ENCODE measurements at places on chromosomes 4 and X.

DNA sequence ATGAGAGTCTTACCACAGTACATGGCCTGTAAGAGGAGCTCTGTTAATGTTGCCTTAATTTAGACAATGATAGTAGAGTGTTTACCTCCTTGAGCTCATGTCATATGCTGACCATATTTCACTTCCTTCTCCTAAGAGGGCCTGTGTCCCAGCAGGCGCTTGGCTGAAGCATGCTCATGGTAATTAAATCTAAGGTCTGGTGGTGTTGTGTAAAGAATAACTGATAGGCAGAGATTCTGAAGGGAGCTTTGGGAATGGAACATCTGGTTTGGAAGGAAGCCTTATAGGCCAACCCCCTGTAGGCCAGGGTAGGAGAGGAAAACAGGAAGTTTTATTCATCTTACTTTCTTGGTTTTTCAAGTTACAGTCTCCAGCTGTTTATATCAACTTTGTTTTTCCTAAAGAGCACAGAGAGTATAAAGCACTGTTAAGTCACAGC, 300.2 kb downstream of the USP46 start:
- DNase-seq = no peak

DNA sequence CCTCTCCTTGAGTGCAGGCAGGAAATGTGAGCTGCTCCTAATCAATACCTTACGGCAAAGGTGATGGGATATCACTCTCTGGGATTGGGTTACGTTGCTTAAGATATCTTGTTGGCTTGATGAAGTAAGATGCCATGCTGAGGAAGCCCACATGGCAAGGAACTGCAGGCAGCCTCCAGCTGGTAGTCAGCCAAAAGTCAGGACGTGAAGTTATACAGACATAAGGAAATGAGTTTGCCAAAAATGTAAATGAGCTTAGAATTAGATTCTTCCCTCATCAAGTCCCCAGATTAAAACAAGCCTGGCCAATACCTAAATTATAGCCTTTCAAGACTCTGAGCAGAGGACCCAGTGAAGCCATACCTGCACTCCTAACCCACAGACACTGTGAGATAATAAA, 155.0 kb downstream of the QDPR start:
- DNase-seq = no peak

GRCh38 chr4:52728691-52729240, 22.5 kb downstream of the ERVMER34-1 start:
- no peak for DNase-seq

GRCh38 chr4:145814246-145814645, 124.4 kb downstream of the ZNF827 start:
- DNase-seq = no peak

GRCh38 chrX:152641996-152642395, 4.3 kb downstream of the GABRQ start:
- no peak for DNase-seq

DNA sequence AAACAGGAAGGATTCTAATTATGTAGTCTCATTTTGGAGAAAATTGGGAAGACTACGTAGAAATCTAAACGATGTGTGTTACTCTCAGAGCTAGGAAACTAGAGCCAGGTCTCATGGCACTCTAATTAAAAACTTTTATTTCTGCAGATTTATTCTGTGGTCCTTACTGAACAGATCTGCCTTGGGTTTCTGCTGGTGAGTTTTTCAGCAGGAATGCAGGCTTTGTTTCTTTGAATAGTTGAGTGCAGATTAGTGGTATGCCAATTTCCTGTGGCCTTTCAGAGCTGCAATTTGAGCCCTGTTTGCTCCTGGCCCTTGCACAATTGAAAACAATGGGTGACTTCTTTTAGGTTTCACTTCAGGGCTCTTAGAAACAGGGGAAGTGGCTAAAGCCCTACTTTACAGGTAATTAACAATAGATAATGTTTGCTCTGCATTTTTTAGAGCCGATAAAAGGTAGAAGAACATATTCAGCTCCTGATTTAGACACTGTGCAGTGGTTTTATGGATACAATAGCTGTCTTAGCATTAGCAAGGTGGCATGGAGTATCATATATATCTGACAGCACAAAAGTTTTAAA, 21.8 kb downstream of the SPRY1 start:
- DNase-seq = no peak

- no peak for DNase-seq
Observed at GRCh38 chr4:153637201-153637600, 46.9 kb upstream of the TLR2 start.

DNA sequence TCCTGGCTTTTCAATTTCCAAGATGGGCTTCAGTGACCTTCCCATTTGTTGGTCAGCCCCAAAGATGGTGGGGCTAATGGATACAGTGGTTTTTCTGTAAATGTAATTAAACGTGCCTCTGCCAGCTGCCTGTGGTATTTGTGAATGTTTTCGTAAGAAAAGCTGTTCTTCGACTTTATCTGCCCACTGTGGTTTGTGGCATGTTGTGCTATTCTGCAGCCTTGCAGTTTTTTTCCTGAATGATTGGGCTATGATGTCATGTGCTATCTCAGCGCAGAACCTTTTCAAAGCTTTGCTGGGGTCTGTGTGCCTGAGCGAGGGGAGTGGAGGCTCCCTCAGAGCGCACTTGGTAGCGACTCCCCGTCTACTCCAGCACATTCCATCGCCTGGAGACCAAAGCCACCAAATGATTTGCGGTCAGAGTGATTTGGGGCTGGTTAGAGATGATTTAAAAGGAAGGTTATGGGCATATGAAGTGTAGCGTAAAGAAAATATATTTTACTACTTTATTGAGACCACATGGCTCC, 137.5 kb downstream of the PALLD start:
- DNase-seq = no peak

DNA sequence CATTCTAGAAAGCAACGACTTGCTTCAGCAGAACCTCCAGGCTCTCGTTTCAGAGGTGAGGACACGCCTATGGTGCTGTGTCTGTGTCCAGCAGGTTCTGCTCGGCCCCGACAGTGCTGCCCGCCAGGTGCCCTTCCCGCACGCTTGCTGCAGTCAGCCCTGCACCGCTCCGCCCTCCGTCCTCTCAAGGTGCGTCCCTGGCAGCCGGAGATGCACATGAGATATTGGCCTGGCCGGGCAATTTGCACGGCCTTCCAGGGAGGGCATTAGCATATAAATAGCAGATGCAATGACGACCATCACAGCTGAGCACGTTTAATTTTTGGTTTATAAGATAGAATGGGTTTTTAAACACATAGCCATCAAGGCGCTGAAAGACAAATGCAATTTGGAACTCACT, 14.4 kb downstream of the UVSSA start:
- DNase-seq = no peak

GRCh38 chr4:57168982-57169381, 58.8 kb upstream of the IGFBP7 start:
- DNase-seq = no peak

DNA sequence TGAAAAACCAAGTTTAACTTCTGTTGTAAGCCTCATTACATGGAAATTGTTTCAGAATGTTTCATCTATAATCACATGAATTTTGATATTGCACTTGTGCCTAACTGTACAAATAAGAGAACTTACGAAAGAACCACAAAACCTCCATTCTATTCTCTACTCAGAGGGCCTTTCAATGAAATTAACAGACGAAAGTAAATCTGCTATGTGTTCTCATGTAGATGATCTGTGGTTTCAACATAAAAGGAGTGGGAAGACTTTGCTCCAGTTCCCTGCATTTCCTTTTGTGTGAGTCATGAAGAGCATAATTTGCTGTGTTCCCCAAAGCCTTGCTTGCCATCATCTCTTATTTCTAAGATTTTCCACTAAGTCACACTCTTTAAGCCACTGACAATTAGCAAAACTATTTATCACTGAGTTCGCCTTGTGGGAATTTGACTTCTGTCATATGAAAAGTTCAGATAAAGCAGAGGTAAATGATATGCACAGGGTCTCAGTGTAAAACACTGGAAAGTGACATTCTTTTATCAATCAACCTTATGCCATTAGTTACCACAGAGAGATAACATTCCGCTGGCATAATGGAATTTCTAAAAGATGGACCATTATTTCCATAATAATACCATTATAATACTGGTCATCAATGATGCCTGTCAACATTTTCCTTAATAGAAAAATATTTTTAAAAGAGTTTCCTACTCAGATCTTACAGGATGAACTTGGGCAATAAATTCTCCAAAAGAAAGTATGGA, 329.8 kb downstream of the NR3C2 start:
- no peak for DNase-seq

- no peak for DNase-seq
Observed at GRCh38 chrX:12139934-12140611, 1.8 kb downstream of the FRMPD4 start.

DNA sequence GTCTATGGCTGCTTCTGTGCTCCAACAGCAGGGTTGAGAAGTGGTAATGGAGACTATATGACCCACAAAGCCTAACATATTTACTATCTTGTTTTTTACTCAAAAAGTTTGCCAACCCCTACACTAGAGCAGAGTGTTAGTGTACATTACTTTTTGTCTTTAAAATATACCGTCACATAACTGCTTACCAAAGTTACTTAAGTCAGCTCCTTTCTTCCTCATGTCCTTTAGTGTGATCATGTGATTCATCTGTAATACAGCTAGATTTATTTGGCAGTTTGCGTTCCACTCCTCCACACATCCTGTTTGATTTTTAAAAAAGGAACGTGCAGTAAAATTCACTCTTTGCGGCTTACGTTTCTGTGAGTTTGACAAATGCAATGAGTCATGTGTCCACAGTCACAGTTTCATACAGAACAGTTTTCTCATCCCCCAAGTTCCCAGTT, 162.4 kb upstream of the GPRIN3 start:
- no peak for DNase-seq

GRCh38 chr4:139763672-139764071, 98.1 kb downstream of the MGST2 start:
- DNase-seq = no peak

GRCh38 chrX:113275804-113276203, 435.2 kb upstream of the AMOT start:
- DNase-seq = no peak

GRCh38 chr4:13328591-13328990, 155.5 kb downstream of the RAB28 start:
- no peak for DNase-seq

GRCh38 chr4:28518561-28519165, 1658.0 kb downstream of the STIM2 start:
- no peak for DNase-seq

- DNase-seq = peak; percentile 7
Observed at GRCh38 chr4:122152711-122153226, 638 bp downstream of the BLTP1 start.

GRCh38 chrX:115968436-115969252, 201.9 kb upstream of the AGTR2 start:
- DNase-seq = no peak

GRCh38 chr4:6002492-6002833, 15.8 kb downstream of the C4orf50 start:
- no peak for DNase-seq

Data from stimulated activated CD8-positive, alpha-beta memory T cell treated with anti-CD3 and anti-CD28 coated beads, Interleukin-7, amount 100 ng/mL, for 1 hour (primary cell).